ENCODE measurements at places on chromosomes 2 and 18.
A peak's percentile ranks its signal among the peaks of the same experiment; 100 is the strongest.

DNA sequence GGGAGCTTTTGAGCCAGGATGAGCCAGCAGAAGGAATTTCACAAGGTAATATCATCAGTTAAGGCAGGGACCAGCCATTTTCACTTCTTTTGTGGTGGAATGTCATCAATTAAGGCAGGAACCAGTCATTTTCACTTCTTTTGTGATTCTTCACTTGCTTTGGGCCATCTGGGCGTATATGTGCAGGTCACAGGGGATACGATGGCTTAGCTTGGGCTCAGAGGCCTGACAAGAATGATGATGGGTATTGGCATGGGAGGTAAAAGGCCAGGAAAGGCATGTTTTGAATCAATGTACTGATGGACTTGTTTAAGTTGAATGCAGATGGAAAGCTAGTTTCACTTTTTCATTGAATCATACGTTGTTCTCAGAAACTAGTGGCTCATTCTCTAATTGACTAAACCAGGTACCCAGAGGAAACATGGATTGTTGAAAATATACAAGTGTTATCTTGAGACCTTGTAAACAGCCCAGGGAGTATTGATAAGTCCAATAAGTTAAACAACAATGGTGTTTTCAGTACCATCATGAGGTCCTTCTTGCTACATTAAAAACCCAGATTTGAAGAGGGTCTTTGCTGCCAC is 1672.5 kb upstream of the DDX18 start:
- no peak for DNase-seq

DNA sequence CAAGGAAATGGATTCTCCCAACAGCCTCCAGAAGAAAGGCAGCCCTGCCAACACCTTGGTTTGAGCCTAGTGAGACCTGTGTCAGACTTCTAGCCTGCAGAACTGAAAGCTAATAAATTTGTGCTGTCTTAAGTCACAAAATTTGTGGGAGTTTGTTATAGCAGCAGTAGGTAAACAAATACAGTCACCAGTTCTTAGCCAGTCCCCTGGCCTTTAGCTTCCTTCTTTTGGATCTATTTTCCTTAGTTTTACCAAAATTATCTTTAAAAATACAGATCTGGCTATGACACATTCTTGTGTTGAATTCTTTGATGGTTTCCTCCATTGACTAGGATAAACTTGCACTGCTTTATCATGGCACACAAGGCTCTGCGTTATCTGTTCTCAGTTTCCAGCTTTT is 697.9 kb upstream of the FANCL start:
- no peak for DNase-seq

DNA sequence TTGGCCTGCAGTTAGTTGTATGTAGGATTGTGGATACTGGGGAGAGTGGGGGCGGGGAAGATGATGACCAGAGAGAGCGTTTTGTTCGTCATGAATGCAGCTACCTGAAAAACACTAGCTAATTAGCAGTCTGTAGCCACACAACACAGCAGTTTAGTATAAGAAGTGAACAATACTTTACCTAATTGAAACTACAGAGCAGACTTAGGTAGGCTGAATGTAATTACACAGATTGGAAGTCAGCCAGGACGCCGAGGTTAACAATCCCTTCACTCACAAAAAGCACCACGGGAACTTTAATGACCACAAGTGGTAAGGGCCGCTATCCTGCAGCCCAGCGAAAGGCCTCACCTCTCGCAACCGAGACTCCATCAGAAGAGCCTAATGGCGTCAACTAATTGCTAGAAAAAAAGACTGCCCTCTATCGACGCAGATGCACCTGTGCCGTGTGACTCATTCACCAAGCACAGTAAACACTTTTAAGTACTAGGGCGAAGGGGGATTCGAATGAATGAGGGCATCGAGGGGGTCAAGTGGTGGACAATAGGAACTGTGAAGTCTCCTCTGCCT is 591.0 kb downstream of the ARHGAP15 start:
- DNase-seq, result no peak

DNA sequence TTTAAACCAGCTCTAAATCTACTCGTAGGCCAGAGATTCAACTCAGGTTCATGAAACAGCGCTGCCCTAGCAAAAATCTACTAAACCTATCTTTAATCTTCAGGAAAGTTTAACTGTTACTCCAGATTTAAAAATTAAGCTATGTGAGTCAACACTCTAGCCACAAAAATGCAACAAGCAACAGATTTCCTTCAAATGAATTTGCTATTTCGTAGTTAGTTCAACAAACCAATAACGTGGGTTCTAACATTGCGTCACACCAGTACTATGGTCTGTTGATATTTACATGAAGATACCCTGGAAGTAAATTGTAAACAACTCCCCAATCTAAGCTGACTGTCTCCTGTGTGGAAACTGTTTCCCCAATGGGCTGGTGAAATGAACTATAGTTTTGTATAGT is 71.2 kb downstream of the FIGN start:
- peak; percentile 54 for DNase-seq

- peak; percentile 29 for DNase-seq
These were observed 82.8 kb downstream of the SLC25A12 start for GRCh38 chr2:171811245-171811628.

GRCh38 chr2:99942561-99943347 is 199.6 kb downstream of the AFF3 start:
- no peak for DNase-seq

GRCh38 chr2:216210701-216211540 is 101.8 kb downstream of the XRCC5 start:
- DNase-seq, result peak; percentile 56

GRCh38 chr2:52383541-52383940 is 1351.6 kb upstream of the NRXN1 start:
- no peak for DNase-seq

DNA sequence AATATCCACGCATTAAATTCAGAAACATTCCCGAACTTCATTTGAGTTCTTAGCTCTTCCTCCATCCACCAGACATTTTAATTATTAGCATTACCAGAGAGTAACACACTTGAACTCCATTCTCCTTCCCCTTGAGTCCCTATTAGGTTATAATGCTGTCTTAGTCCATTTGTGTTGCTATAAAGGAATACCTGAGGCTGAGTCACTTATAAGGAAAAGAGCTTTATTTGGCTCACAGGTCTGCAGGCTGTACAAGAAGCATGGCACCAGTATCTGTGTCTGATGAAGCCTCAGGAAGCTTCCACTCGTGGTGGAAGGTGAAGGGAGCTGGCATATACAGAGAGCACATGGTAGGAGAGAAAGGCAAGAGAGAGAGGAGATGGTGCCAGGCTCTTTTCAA is 25.4 kb downstream of the TBC1D8 start:
- no peak for DNase-seq

DNA sequence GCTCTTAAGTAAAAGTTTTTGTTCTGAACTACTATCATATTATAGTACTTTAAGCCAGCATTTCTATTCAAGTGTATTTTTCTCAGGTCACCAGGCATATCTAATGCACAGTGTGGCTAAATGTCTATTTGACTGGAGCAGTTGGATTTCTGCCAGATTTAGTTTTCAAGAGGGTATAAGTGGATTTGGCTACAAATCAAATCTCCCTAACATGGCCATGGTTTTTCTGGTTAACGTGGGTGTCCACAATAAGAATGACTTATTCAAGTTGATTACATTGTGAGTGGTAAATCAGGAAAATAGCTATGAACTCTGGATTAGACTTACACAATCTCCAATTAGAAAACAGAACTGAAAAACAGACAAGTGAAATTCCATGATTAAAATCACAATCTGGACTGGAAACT is 5.7 kb upstream of the CHN1 start:
- no peak for DNase-seq

All from GM03348 (cell line).